HuH-7.5 (cell line): ENCODE measurements at places on chromosomes 4 and X.

DNA sequence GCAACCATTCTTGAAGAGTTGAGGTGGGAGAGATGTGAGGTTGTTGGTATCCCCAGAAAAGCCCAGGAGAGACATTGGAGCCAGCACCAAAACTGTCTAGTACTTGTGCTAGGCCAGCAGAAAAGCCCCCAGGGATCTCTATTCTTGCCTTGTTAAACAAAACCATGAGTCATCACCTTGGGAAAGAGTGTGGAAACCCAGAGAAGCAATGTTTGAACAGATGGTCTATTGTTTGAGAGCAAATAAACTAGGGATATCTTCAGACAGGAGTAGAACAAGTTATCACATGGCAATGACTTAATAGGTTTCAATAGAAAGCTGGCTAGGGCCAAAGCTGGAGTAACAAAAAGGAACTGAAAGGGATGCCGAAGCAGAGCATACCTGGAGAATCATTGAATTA lies 195.7 kb upstream of the CASK start:
- no peak for DNase-seq

DNA sequence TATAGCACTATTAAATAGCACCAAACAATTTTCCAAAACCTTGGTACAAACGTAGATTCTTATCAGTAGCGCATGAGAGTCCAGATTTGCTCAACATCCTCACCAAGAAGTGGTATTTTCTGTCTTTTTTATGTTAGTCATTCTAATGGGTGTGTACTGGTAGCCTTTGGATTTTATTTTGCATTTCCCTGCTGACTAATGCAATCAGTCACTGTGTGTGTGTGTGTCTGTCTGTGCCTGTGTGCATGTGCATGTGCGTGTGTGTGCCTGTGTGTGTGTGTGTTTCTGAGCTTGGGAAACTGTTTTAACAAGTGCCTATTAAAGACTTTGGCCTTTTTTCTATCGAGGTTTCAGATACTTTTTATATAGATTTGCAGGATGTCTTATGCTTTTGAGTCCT lies 82.2 kb upstream of the MAGEA10 start:
- no peak for DNase-seq

- DNase-seq = no peak
Measured at GRCh38 chrX:8089141-8089540, 81.9 kb downstream of the VCX2 start.

GRCh38 chr4:137200322-137200721 lies 332.0 kb downstream of the PCDH18 start:
- DNase-seq = peak; percentile 0

DNA sequence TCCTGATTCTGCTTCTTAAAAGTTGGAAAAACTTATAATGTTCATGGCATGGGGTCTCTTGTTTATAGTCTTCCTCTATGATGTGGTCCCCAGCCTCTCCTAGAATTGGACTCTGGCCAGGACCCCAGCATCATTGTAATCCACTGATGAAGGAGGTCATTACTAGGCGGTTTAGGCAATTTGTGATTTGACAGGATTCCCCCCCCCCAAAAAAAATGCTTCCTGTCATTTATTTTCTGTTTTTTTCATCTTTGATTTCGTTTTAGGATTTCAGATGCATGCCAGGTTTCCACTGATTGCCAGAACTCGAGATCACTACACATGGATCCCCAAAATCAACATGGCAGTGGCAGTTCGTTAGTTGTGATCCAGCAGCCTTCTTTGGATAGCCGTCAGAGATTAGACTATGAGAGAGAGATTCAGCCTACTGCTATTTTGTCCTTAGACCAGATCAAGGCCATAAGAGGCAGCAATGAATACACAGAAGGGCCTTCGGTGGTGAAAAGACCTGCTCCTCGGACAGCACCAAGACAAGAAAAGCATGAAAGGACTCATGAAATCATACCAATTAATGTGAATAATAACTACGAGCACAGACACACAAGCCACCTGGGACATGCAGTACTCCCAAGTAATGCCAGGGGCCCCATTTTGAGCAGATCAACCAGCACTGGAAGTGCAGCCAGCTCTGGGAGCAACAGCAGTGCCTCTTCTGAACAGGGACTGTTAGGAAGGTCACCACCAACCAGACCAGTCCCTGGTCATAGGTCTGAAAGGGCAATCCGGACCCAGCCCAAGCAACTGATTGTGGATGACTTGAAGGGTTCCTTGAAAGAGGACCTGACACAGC lies 4.9 kb downstream of the SPRY1 start:
- DNase-seq = no peak

DNA sequence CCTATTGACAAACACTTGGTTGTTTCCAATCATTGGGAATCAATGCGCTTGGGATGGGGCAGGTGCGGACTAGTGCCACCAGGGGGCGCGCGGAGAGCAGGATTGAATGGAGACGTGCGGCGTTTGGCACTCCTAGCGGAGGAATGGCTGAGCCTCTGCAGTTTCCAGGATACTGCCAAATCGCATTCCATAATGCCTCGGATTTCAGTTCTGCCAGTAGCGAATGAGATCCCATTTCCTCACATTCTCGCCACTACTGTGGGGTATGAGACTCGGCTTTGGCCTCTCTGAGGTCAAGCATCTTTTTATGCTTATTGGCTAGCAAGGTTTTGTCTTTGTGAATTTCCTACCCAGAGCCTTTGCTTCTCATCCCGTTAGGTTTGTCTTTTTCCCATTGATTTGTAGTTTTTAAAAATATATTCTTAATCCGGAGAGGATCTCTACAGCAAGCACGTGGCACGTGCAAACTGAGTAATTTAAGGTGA lies 28.7 kb downstream of the CLDN34 start:
- DNase-seq = peak; percentile 58

DNA sequence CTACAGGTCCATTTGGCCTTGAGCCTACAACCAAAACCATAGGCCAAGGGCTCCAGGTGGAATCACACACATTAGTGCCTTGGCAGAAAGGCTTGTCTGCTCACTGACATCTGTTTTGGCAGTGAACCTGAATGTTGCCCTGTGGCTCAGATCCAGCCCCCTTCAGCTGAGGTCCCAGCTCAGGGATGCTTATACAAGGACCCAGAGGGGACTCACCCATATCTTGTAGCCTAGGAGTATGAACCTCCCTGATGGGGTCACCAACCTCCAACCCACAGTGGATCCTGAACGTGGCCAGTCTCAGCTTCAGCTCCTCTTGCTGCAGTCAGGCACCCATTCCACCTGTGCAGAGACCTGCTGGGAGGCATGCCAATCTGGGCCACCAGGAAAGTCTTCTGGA lies 50.8 kb upstream of the HMX1 start:
- DNase-seq = no peak

DNA sequence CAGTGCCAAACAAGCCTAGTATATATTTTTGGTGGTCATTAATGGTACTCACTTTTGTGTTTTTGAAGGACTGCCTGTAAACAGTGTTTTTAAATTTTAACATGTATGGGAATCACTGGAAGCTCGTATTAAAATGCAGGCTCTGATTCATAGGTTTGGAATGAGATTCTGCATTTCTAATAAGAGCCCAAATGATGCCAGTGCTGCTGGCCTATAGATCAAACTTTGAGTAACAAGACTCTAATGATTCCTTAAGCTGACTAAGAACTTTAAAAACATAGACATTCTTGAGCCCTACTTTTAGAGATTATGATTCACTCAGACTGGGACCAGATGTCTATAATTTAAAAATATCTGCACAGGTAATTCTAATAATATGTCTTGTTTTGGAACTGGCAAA lies 823.2 kb upstream of the LCORL start:
- DNase-seq = no peak

- DNase-seq = no peak
Measured at GRCh38 chr4:95625020-95625419, 76.2 kb upstream of the UNC5C start.

DNA sequence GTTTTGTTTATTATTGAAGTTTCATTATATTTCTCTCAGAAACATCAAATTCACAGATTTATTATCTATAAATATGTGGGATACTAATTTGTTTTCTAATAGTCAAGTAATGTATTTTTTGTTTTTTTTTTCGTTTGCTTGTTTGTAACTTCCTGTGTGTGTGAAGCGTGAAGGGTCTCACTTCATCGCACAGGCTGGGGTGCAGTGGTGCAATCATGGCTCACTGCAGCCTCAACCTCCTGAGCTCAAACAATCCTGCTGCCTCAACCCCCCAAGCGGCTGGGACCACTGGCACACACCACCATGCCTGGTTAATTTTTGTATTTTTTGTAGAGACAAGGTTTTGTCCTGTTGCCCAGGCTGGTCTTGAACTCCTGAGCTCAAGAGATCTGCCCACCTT lies 55.1 kb downstream of the SH3RF1 start:
- DNase-seq = no peak

DNA sequence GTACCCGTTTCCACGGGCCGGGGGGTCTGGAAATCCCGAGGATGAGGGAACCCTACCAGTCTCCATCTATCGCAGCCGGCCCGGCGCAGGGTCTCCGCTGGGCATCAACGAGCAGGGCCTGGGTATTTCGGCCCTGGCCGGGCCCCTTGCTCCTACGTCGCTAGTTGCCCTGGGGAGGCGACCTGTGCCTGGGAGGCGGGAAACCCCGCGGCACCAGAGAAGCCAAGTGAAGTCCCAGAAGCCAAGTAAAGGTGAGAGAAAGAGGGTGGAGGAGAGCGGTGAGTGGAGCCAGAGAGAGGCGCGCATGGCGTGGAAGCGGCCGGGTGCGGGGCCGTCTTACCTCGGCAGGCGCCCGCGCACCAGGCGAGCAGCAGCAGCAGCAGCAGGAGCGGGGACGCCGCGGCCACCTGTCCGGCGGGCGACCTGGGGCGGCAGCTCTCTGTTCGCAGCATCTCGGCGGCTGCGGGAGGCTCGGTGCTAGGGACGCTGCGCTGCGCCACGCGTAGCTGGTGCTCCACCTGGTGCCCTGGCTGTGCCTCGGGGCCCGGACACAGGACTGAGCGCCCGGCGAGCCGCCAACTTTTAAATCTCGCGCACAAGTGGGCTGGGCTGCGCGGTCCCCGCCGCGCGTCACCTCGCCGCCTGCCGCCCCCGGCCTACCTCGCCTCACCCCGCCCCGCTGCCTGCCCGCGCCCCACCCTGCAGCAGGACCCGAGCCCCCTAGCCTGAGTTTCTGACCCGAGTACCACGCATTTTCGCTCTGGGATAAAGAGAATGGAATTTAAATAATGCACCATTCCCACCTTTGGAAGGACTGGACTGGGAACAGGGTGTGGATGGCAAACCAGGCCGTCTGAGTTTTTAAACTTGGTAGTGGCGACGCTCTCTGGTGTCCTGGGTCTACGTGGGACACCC lies at the start of gene NMU:
NMU (minus strand) TSS at position 558 of the 915 bp plus-strand sequence; CDS start at position 452, 106 bp downstream.
- no peak for DNase-seq

DNA sequence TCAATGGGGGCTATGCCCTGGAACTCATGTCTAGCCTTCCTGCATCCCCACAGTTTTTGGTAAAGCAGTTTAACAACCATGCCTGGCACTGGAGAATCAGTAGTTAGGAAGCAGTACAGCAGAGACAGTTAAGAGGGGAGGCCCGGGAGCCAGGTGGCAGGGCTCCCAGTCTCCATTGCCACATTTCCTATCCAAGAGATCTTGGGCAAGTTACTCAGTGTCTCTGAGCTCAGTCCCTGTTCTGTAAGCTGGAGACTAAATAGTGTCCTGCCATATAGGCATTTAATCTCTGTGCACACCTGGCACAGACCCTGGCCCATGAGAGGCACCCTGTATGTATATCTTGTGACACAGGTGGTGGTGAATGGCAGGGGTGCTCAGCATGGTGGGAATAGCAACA lies 156.1 kb upstream of the EOLA2 start:
- DNase-seq = no peak

DNA sequence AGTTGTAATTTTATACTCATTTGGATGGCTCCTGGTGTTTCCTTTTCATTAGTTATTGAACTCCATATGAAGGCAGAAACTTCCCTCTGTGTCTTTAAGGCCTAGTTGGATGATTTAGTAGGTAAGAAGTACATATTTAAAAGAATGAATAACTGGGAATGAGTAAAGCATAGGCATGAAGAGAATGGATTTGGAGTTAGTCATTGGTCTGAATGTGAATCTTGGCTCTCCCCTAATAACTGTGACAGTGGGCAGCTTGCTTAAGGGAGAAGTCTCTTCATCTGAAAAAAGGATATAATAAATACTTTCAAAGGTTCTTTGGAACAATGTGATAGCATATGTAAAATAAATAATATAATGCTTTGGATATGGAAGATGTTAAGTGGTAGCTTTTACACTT lies 13.2 kb downstream of the SNX25 start:
- no peak for DNase-seq

GRCh38 chr4:100466501-100466900 lies 51.3 kb downstream of the EMCN start:
- DNase-seq = no peak

DNA sequence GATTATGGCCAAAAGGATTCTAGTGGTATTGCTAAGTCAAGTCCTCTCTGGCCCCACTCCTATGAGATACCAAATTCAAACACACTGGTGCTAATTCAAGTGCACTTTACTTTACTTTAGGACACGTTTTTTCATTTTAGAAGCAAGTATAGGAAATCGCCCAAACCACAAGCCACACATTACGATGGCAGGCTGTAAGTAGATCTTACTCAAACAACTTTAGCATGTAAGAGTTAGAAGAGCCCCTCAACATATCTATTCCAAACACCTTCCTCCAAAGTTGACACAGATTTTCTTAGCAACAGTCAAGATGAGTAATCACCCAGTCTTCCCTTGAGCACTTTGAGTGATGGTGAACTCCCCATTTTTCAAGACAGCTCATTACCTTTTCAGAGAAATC lies 43.6 kb downstream of the DRD5 start:
- no peak for DNase-seq

- no peak for DNase-seq
Measured at GRCh38 chrX:54411732-54412131, 28.5 kb upstream of the TSR2 start.

DNA sequence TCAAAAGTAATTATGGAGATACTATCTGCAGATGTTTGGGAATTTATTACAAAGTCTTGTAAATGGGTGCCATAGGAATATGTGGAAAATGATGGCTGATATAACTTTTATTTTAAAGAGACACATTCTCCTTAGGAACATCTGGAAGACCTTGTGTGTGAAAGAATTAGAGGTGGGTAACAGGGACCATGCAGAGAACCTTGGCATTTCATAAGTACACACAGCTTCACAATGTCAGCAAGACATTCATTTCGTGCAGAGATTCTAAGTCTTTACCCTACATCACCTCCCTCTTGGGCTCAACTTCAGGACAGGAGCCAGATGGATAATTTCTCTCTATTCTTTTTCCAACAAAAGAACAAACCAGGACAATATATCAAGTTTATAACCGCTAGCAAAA lies 458.1 kb upstream of the INTU start:
- DNase-seq = no peak

GRCh38 chr4:36254371-36254770 lies 10.1 kb upstream of the ARAP2 start:
- DNase-seq = no peak

- DNase-seq = no peak
Measured at GRCh38 chrX:71859637-71860036, 51.0 kb upstream of the NHSL2 start.

GRCh38 chr4:1834047-1834775 lies 21.7 kb downstream of the LETM1 start:
- no peak for DNase-seq

- DNase-seq = no peak
Measured at GRCh38 chrX:38861489-38861888, 60.2 kb downstream of the MID1IP1 start.
